ENCODE measurements at places on chromosomes 2 and 18. TPM values are rescaled to one million over a fixed set of nuclear protein-coding genes. Genes with fewer than 3 reads are reported as not detected.
A peak's percentile ranks its signal among the peaks of the same experiment; 100 is the strongest.

DNA sequence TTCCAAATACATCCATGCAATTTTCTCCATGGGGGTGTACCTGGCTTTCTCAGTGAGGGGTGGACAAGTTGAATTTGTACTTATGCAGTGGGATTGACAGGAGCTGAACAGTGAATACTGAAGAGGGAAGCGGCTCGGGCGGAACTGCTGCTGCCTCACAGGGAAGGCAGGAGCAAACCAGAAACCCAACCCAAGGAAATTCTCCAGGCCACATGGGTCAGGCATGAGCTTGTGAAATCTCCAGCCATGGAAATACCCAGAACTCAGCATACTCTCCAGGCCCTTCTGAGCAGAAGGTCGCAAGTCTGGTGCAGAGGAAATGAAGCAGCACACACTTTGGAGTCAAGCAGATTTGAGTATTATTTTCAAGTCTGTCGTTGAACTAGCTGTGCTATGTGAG, 26.5 kb upstream of the INO80C start:
- no peaks in the 10 kb centered on the region for H3K36me3 ChIP-seq
- H3K4me1 ChIP-seq = peaks cover 34% of the 10 kb centered on the region
- H3K27me3 ChIP-seq = no peaks in the 10 kb centered on the region
- DNase-seq = peak; percentile 67
- H3K27ac ChIP-seq = peak overlapping the region; percentile 63

GRCh38 chr2:217468042-217468830, 534.6 kb downstream of the TNS1 start:
- peaks cover 16% of the 10 kb centered on the region for H3K4me1 ChIP-seq
- no peak for DNase-seq
- H3K27ac ChIP-seq = no peak overlapping the region

GRCh38 chr2:118148809-118149208, 60.5 kb downstream of the INSIG2 start:
- DNase-seq = no peak
- no peaks in the 10 kb centered on the region for H3K36me3 ChIP-seq
- H3K27ac ChIP-seq = no peak overlapping the region
- no peaks in the 10 kb centered on the region for H3K4me1 ChIP-seq
- peaks cover 15% of the 10 kb centered on the region for H3K27me3 ChIP-seq

- H3K4me3 ChIP-seq = no peak overlapping the region
- no peak for DNase-seq
- H3K36me3 ChIP-seq = no peaks in the 10 kb centered on the region
- no peak overlapping the region for H3K27ac ChIP-seq
These were observed 5.2 kb downstream of the SULT1C2 start for GRCh38 chr2:108293850-108294249.

DNA sequence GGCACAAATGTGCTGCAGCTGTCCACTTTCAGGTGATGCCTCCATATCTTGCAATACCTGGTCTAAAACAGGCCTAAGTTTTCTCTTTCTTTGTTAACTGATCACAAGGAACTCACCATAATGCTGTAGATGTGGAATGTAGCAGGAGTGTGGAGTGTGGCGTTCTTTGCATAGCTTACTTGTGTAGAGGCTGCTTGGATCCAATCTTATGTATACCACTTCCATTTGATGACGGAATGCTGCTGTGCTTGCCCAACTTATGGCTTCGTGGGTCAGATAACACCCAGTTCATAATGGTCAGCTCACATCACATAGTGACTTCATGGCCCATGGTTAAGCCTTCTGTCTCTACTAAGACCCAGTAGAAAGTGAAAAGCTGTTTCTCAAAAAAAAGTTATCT, 114.5 kb downstream of the LAMA3 start:
- no peak overlapping the region for H3K4me3 ChIP-seq
- no peaks in the 10 kb centered on the region for H3K36me3 ChIP-seq
- H3K27me3 ChIP-seq = peaks cover 66% of the 10 kb centered on the region
- H3K4me1 ChIP-seq = no peaks in the 10 kb centered on the region
- no peak overlapping the region for H3K27ac ChIP-seq
- DNase-seq = no peak

The MC2R gene
- total RNA-seq = not detected

GRCh38 chr18:62368100-62368499, 43.0 kb downstream of the TNFRSF11A start:
- H3K4me1 ChIP-seq = no peaks in the 10 kb centered on the region
- H3K36me3 ChIP-seq = no peaks in the 10 kb centered on the region
- no peak overlapping the region for H3K4me3 ChIP-seq
- H3K27me3 ChIP-seq = peaks cover 22% of the 10 kb centered on the region

Measured in osteocyte (in vitro differentiated cells).